Dermis microvascular lymphatic vessel endothelial cell (primary cell): ENCODE measurements at places on chromosomes 7 and 10. TPM values are rescaled to one million over a fixed set of nuclear protein-coding genes. Genes with fewer than 3 reads are reported as not detected.

DNA sequence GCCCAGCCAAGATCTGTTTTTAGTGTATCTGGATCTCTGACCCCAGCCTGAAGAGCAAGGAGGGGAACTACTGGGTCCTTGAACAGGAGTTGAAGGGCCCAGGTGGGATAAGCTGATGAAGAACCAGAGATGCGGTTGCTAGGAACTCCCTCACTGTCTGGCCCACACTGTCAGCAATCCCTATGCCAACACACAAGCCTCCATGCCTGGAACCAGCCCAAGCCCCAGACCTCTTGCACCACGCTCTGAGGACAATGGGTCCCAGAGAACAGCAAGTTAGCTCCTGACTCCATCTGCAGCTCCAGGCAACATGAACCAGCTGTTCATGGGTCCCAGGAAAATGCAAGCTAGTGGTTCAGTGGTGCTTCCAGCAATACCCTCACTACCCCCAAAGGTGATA, 2.4 kb downstream of the NAT16 start:
- no peak for DNase-seq

DNA sequence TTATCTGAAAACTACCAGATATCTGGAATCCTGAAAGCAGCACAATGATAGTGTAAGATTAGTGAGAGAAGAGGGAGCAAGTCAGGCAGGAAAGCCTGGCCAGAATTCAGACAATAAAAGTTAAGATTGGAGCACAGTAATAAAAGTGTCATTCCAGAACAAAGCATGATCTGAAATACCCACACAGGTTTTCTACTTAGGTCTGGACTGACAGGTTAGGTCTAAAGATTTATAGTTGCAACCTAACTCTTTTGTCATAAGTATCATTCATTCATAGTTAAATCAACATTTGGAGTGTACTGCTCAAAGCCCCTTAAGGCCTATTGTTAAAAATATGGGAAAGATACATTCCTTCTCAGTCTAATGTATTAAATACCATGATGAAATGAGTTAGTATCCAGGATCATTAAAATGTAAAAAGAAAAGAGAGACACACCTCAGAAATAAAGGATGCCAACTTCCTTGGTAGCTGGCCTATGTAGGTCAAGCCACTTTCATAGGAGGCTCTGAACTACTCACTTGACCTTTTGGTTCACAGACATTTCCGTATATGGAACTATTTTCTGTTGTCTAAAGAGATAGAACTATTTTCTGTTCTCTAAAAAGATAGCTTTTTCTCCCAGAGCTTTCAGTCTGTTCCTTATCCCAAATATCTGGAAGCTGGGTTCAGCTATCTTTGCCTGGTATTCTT, 105.2 kb downstream of the FAS start:
- DNase-seq: no peak

GRCh38 chr7:95658676-95659075, 62.4 kb upstream of the PDK4 start:
- no peak for DNase-seq

GRCh38 chr10:63267414-63268148, 134.5 kb downstream of the NRBF2 start:
- peak; percentile 91 for DNase-seq

DNA sequence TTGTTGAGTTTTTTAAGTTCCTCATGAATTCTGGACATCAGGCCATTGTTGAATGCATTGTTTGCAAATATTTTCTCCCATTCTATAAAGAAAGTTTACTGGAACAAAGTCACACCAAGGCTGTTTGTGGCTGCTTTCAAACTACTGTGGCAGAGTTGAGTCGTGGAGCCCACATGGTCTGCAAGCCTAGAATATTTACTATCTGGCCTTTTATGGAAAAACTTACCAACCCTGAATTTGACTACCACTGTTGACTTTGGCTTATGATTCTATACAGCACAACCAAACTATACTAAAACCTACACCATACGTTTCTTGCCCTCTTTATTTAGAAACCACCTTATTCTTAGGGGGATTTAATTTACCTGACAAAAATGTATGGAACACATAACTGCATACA, 239.1 kb downstream of the KCNMA1 start:
- DNase-seq: no peak

- no peak for DNase-seq
Observed at GRCh38 chr7:28144266-28144665, 36.3 kb downstream of the JAZF1 start.

- DNase-seq: no peak
Observed at GRCh38 chr10:98382691-98383101, 32.3 kb downstream of the PYROXD2 start.

DNA sequence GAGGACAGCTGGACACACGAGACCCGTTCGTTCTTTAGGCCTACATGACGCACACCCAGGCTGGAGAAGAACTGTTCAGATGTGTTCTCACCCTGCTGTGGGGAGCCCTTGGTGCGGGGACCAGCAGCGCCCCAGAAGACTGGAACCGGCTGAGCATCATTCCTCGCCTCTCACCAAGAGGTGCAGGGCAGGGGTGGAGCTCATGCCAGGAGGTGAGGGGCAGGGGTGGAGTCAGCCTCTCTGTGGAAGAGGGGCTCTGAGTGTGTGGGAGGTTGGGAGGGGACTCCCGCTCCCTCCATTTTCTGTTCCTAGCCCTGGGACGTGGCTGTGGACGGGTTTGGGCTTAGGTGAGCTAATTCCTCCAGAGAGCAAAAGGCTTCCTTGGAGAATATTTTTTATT, 66.0 kb upstream of the SHH start:
- DNase-seq: no peak

DNA sequence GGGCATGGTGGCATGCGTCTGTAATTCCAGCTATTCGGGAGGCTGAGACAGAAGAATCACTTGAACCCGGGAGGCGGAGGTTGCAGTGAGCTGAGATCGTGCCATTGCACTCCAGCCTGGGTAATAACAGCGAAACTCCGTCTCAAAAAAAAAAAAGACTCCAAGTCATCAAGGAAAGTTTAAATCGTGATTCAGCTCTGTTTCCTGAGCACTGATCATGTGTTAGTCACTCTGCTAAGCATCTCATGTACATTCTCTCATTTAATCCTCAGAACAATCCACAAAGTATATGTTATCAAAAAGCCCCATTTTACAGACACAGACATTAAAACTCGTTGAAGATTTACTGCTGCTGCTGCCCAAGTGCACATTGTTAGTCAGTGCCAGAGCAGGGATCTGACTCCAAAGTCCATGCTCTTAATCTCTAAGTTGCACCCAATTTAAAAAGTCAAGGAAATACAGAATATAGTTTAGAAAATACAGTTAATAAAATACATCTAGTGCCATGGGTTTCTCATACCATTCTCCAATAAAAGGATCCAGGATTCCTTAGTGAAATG, 6.2 kb downstream of the PIK3AP1 start:
- peak; percentile 16 for DNase-seq

- DNase-seq: no peak
Observed at GRCh38 chr10:96834120-96834519, 2.0 kb downstream of the LCOR start.

GRCh38 chr10:22825841-22826240, 102.0 kb upstream of the ARMC3 start:
- peak; percentile 10 for DNase-seq

DNA sequence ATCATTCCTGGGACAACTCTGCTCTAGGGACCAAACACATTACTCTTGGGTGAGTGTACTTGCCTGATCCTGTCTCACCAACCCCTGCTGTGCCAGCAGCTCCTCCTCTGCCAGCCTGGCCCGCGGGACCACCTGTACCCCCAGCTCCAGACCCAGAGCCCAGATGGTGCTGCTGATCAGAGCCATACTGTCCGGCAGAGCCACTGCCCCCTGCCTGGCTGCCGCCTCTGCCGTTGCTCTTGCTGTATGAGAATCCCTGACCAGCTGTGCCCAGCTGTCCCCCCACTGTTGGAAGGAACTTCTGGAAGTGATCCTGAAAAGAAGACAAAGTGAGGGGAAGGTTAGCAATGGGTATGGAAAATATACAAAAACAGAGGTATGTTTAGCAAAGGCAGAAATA, 6.9 kb downstream of the MYOZ1 start:
- DNase-seq: no peak

GRCh38 chr7:134355004-134355525, 38.3 kb upstream of the SLC35B4 start:
- DNase-seq: no peak

DNA sequence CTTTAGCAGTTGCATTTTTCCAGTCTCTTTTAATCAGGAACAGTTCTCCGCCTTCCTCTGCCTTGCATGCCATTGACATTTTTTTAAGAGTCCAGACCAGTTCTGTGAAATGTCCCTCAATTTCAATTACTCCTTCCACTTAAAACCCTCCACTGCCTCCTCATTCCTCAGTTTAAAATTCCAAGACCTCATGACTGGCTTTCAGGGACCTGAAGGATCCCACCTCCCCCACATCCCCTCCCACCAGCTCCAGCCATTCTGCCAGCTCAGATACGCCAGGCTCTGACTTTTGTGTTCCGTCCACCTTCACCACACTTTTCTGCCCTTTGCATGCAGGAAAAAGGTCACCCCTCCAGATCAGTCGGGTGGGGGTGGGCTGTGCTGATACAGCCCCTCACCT, 8.7 kb downstream of the TNRC18 start:
- DNase-seq: no peak

- DNase-seq: no peak
Observed at GRCh38 chr10:63549810-63550209, 28.6 kb downstream of the REEP3 start.

Gene VSTM2A
- not detected in 2 replicates for total RNA-seq

Gene COL17A1
- total RNA-seq: 0.25 and 0.90 TPM in 2 replicates

Gene GPC2
- total RNA-seq: 1.9 and 2.8 TPM in 2 replicates

Gene GJD4
- total RNA-seq: not detected in 2 replicates

Gene NKX2-3
- not detected in 2 replicates for total RNA-seq

Gene WIPF3
- total RNA-seq: not detected in 2 replicates

Gene TMEM26
- total RNA-seq: not detected in 2 replicates
